ENCODE measurements at places on chromosomes 5 and 9.

GRCh38 chr9:72203205-72203803 lies 54.1 kb downstream of the GDA start:
- peak; percentile 31 for DNase-seq

DNA sequence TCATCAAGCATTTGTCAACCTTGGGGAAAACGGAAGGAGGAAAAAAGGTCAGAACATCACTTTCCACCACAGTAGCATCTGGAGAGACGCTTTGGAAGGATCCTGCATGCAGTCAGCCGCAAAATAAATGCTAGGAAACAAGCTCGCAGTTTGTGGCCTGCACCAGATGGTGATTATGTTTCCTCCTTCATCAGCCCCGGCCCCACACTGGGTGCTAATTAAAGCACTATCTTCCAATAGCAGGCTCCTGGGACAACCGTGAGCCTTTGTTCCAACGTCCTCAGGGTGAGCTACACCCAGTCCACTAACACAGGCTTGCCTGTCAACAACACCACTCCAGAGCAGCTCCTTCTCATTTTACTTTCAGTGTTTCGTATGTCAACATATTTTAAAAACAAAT lies 64.0 kb downstream of the RNF130 start:
- no peak for DNase-seq

DNA sequence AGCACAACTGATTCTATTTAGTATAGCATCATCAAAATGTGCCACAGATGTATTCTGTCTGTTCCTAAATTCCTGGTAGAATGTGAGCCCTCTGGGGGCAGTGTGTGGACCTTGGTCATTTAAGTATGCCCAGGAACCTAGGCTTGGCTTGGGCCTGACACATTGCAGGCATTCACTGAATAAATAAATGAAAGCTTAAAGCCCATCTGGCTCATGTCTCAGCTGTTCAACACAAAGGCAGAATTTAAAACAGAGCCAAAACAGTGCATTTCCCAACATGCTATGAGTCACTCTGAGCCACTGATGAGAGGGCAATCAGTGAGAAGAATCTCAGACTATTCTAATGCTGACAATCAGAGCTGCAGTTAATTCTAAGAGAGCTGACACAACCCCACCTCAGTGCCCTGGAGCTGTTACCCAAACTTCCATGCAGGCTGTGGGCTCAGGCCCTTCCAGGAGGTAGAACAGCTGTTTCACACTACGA lies 8.1 kb downstream of the FAM193B start:
- peak; percentile 97 for DNase-seq

- no peak for DNase-seq
These were observed 1.9 kb upstream of the TRIM32 start for GRCh38 chr9:116685166-116685565.

DNA sequence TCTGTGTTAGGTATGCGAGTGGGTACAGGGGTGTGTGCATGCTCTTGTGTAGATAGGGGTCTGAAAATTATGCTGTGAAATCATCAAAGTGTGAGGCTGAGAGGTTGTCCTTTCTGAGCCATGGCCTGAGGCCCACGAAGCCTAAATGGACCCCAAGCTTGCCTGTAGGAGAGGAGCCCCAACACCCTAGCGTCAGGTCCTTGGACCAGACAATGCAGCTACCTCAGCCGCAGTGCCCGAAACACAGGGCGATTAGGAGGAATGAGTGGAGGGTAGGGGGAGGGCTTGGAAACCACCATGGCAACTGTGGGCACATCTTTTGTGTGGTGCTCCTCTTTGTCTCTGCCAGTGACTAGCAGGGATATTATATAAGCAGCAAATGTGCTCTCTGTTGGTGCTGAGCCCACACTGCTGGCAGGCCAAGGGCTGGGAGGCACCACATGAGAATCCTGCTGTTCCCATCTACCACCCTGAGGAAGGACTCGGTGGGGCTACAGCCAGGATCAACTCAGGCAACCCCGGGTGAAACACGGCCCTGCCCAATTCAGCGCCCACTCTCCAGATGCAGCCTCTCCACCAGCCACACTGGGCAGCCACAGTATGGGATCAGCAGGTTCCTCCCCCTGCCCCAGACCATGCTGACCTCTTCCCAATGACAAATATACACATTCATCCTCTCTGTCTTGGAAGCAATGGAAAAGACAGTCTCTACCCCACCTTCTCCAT lies 84.6 kb upstream of the FSTL4 start:
- DNase-seq: no peak

DNA sequence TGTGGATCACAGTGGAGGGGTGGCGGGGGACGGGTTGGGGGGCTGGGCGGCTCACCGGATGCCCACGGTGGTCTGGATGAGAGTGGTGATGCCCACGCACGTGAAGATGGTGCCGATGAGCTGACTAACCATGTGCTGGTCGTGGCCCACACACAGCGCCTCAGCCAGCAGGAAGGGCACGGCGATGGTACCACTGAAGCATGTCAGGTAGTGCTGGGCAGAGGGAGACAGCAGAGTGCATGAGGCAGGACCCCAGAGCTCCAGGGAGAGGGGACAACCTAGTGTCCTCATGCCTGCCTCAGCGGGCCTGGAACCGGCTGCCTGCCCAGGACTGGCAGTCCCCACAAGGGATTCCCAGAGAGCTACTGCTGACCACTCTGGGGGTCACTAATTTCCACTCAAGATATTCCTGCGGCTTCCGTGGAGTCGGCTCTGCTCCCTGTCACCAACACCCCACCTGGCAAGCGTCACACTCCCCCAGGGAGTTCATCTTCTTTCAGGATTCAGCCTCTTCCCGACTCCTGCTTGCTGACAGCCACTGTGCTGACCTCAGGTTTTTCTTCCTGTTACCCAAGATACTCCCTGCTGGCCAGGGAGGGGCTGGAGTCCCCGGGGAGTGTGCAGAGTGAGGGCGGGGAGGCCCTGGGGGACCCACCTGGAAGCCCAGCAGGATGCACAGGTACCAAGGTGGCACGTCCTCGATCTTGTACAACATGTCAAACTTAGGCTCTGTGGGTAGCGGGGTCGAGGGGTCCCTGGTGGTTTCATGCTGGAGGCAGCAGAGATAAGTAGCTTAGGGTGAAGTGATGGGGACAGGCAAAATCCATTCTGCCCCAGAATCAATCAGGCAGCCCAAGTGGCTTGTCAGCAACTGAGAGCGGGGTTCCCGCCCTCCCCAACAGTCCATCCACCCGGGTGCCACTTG lies 998 bp downstream of the SLC23A1 start:
- DNase-seq: no peak

DNA sequence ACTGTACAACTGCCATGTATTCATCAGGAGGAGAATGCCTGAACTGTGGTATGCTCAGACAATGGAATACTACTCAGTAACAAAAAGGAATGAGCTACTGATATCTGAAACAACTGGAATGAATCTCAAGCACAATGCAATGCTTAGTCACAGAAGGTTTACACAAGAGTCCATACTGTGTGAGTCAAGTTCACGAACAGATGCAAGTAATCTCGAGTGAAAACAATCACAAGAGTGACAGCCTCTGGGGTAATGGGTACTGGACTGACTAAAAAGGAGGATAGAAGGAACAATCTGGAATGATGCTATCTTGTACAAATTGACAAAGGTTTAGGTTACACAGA lies 19.5 kb upstream of the GOLGA1 start:
- DNase-seq: peak; percentile 70

DNA sequence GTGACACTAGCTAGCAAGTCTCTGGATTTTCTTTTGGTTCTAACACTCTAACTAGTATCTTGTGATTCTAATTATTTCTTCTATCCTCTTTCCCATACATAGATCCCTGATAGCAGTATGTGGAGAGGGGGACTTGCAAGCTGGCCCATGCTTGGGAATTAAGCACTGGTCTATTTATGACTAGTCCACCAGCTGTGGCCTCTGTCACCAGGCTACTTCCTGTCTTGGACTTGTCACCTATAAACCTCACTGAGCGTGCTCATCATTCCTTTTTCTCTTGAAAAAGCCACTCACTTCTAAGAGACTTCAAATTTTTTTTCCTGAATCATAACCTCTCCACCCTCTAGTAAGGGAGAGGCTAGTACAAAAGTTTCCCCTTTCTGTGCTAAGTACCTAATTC lies 32.3 kb upstream of the MAMDC2 start:
- DNase-seq: peak; percentile 31

DNA sequence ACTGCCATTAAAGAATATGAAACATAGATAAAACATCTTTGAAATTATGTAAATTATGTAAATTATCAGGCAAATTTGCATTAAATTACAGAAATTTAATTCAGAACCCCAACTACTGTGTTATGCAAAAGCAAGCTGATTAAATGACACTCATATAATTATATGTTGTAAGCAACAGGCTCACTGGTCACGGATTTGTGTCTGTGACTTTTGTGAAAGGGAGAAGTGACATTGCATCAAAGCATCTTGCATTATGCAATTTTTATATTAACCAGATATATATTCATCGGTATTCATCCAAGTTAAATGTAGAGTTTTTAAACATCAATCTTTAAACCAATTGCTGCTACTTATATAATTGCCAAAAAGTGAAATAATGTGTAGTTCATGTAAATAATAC lies 13.0 kb upstream of the GLIPR2 start:
- no peak for DNase-seq

- DNase-seq: no peak
These were observed 16.6 kb downstream of the STOM start for GRCh38 chr9:121353241-121354061.

- DNase-seq: peak; percentile 50
These were observed 65.3 kb downstream of the CWC27 start for GRCh38 chr5:64834037-64834436.

- DNase-seq: peak; percentile 42
These were observed 414.0 kb downstream of the NFIB start for GRCh38 chr9:13899924-13900323.

- DNase-seq: no peak
These were observed 327.6 kb downstream of the KDM4C start for GRCh38 chr9:7085357-7085756.

GRCh38 chr9:14424289-14424688 lies 110.3 kb upstream of the NFIB start:
- DNase-seq: no peak

GRCh38 chr9:96420468-96421219 lies 2.5 kb upstream of the ZNF367 start:
- DNase-seq: peak; percentile 95

GRCh38 chr9:21995666-21996398 lies 1.2 kb downstream of the CDKN2B-AS1 start:
- DNase-seq: peak; percentile 71

GRCh38 chr9:105114964-105115728 lies 129.3 kb upstream of the SLC44A1 start:
- peak; percentile 44 for DNase-seq

DNA sequence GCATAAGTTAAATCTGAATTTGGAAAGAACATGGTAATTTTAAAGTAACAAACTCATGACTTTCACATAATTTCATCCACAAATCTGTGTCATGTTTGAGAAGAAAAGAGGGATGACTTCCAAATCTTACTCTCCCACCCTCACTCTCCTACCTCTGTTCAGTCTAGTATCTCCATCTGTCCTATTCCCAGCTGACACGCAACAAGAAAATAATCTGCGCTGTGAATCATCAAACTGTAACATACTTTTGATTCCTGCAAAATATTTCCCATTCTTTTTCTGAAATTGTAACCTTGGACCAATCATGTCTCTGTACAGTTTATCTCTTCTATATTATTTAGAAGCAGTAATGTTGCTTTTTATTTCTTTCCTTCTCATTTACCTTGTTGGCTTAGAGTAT lies 91.4 kb downstream of the SLC12A2 start:
- peak; percentile 17 for DNase-seq

- DNase-seq: peak; percentile 83
These were observed 211.5 kb downstream of the GAPVD1 start for GRCh38 chr9:125472926-125473701.

DNA sequence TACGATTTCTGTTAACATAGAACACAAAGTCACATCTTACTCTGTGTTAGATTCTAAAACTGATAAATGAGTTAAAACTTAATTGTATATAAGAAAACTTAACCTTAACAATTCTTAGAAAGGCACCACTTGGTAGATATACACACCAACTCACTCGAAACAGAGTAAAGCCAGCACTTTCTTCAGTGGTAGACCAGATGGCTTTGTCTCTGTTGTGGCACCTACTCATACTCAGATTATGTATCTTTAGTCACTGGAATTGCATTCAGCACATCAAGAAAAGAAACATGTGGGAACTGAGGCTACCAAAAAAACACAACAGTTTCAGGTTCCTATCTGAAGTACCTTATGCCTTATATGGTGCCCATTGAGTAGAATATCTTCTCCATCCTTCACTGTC lies 192.5 kb downstream of the ZNF608 start:
- no peak for DNase-seq
